ENCODE measurements at places on chromosomes 13 and 19. TPM values are rescaled to one million over a fixed set of nuclear protein-coding genes. Genes with fewer than 3 reads are reported as not detected.

Gene ZNF221
- total RNA-seq = 2.6 TPM

Gene FXYD1
- total RNA-seq = 27.5 TPM

DNA sequence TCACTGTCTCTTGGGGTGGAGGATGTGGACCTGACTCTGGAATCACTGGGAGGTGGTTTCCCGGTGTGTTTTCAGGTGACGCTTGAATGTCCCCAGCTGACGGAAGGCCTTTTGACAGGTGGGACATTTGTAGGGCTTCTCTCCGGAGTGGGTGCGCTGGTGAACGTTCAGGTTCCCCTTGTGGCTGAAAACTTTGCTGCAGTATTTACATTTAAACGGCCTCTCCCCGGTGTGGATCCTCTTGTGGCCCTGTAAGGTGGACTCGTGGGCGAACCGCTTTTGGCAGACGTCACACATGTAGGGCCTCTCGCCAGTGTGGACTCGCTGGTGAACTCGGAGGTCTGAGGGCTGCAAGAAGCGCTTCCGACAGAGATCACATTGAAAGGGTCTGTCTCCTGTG is 7.8 kb downstream of the ZSCAN5B start:
- DNase-seq = no peak
- H3K4me1 ChIP-seq = no peaks in the 10 kb centered on the region
- no peaks in the 10 kb centered on the region for H3K27me3 ChIP-seq
- no peaks in the 10 kb centered on the region for H3K36me3 ChIP-seq

DNA sequence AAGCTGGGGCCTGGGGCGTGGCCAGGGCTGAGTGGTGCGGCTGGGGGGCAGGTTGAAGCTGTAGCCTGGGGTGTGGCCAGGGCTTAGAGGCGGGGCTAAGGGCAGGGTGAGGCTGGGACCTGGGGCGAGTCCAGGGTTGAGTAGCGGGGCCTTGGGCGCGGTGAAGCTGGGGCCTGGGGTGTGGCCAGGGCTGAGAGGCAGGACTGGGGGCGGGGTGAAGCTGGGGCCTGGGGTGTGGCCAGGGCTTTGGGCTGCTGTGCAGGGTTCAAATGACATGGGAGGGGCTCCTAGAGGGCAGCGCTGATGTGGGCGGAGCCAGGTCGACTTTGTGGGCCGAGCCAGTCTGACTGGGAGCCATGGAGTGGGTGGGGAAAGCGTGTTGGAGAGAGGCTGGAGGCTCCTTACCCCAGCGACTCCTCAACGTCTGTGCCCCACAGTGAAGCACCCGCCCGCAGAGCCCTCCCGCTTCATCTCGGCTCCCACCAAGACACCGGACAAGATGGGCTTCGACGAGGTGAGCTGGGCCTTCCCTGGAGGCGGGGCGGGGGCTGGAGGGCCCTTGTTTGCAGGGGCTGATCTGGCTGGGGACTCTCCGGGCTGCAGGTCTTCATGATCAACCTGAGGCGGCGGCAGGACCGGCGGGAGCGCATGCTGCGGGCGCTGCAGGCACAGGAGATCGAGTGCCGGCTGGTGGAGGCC is 21.5 kb downstream of the COLGALT1 start:
- DNase-seq = peak; percentile 52
- no peaks in the 10 kb centered on the region for H3K27me3 ChIP-seq
- no peak overlapping the region for H3K27ac ChIP-seq
- H3K4me1 ChIP-seq = no peaks in the 10 kb centered on the region
- H3K4me3 ChIP-seq = no peak overlapping the region
- H3K36me3 ChIP-seq = peaks cover 72% of the 10 kb centered on the region

- no peaks in the 10 kb centered on the region for H3K4me1 ChIP-seq
- H3K4me3 ChIP-seq = no peak overlapping the region
- no peak for DNase-seq
Observed at GRCh38 chr13:59475911-59476310, 687.8 kb downstream of the DIAPH3 start.

DNA sequence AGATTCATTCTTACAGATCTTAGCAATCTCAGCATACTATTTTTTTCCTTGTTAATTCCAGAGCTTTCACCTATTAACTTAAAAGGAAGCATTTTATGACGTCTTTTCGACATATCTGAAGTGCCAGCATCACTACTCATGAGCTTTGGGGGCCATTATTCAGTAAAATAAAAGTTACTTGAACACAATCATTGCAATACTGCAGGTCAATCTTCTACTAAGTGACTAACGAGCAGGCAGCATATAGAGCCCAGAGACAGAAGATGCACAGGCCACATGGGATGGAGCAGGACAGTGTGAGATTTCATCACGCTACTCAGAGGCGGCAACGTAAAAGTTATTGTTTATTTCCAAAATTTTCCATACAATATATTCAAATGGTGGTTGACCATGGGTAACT is 382.6 kb downstream of the PCDH9 start:
- no peaks in the 10 kb centered on the region for H3K36me3 ChIP-seq
- no peaks in the 10 kb centered on the region for H3K4me1 ChIP-seq
- no peak for DNase-seq
- no peak overlapping the region for H3K4me3 ChIP-seq
- no peak overlapping the region for H3K27ac ChIP-seq

All from lung (tissue), 17 donors.